Activated CD8-positive, alpha-beta memory T cell treated with anti-CD3 and anti-CD28 coated beads for 1 hour (primary cell): ENCODE measurements at places on chromosomes 12 and 14.

- DNase-seq: no peak
Measured at GRCh38 chr14:57687416-57687815, 178.5 kb downstream of the SLC35F4 start.

DNA sequence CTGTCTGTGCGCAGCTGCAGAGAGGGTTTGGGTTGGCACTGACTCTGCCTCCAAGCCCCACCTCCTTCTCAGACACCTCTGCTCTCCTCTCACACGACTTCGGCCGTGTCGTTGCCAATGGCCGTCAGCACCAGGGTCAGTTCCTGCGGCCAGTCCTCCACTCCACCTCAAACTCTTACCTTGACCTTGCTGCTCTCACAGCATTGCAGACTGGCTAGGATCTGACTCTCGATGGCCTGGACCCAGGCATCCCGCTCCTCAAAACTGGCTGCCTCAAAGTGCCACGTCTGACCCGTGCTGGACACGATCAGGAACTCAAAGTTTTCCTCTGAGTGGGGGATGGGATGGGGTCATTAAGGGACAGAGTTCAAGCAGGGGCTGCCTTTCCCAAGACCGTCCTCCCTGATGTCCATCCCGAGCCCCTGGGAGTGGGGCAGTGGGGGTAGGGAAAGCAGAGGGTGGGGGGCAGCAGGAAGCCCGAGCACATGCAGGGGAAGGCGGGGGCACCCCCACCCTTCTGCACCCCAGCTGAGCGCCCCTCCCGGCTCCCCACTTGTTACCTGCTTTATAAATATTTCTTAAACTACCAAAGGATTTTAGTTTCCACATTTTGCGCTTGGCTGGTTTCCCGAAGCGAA lies 10.7 kb downstream of the AGAP2 start:
- no peak for DNase-seq

DNA sequence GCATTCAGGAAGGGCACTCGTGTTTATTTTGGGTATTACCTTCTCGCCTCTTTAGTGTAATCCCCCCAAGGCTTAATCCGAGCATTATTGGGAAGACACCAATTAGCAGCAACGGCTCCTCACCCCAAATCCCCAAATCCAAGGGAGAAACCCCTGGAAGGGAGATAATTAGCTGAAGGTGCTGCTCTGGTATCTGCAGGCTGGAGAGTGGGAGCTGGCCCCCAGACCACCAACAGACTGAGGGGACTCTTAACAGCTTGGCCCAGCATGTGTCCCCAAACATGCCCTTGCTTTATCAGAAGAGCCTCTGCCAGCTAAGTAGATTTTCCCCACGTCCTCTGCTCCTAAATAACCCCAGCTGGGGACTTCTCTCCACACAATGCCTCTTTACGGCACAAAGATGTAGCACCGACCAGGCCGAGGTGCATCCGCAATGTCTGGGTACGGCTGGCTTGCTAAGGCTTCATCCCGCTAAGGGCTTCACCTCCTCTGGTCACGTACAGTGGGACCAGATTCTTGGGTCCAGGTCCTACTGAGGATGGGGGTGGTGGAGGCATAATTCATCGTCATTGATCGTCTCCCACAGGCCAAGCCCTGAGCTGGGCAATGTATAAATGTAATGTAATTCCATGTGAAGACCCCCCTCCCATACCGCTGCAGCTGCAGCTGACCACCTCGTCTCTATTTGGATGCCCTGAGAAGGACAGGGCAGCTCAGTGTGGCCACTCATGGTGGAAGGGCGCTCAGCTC lies 123.7 kb upstream of the GSC start:
- DNase-seq: no peak

- DNase-seq: no peak
Measured at GRCh38 chr14:36423430-36423829, 96.6 kb downstream of the NKX2-1 start.

DNA sequence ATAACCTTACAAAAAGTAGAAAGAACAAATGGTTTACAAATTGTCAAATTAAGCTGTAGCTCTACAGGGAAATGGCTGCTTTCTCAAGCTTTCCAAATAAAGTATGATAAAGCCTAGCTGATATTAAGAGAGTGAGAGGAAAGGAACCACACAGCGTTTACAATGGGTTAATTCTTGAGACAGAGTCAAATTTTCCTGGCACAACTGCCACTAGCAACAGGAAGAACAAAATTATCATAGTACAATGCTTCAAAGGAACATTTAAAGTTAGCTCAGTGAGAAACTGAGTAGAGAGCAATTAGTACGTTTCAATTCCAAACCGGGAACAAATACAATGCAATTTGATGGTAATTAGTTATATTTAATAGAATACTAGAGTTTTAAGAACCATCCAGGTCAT lies 116.0 kb downstream of the PPP1R12A start:
- no peak for DNase-seq

DNA sequence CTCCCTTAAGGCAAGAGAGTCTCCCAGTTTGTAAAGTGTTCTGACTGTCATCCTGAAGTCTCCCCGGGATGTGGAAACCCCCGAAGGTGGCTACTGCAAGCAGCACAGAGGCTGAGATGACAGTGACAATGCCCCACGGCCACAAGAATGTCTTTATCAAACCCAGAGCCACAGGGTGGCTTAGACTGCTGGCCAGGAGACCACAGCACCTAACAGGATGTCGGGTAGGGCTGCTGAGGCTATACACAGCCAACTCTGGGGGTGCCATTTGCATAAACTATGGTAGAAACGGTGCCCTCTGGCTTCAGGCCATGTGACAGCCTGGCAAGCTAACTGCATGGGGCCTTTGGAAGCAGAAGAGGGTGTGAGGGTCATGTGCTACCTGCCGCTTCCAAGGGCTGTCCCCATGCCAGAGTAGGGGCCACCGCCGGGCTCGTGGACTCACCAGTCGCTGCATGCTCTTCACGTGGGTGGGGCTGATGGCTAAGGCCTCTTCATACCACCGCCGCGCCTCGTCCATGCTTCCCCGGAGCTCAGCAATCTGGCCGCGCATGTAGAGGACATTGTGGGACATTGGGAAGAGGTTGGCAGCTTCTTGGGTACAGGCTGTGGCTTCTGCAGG lies 180.9 kb downstream of the CALM1 start:
- no peak for DNase-seq

- no peak for DNase-seq
Measured at GRCh38 chr14:62807636-62808035, 237.6 kb downstream of the KCNH5 start.

- no peak for DNase-seq
Measured at GRCh38 chr12:91986084-91986483, 159.6 kb downstream of the BTG1 start.

DNA sequence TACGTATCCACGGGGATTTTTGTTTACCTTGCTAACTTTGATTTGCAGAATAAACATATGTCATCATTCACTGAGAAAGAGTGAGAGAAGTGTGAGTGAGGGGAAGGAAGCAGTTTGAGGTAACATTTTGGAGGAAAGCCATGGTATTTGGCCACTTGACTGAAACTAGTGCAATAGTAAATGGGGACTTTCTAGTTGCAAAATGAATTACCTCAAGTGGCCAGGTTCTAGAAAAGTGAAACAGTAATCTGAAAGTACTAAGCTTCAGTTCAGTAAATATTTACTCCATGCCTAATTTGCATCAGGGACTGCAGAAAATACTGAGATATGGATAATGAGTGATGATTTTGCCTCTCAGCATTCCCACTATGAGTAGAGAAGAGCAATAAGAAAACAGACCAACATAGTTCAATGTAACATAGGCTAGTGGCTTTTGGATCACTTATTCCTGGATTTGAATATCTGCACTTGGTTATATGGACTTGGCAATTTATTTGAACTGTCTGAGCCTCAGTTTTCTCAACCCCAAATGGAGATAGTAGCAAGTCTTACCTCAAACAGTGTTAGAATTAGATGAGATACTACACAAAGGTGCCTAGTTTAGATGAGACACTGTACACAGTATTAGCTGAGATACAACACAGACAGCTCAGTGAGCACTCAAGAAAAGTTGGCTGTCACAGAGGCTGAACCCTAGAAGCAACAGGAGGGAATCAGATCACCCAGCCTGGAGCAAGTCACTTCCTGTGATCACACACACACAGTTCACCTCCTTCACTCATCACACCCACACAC lies 439.1 kb downstream of the NPAS3 start:
- no peak for DNase-seq

GRCh38 chr12:72270246-72270645 lies 1.9 kb upstream of the TRHDE start:
- no peak for DNase-seq

GRCh38 chr14:85416771-85417170 lies 113.2 kb upstream of the FLRT2 start:
- DNase-seq: no peak

DNA sequence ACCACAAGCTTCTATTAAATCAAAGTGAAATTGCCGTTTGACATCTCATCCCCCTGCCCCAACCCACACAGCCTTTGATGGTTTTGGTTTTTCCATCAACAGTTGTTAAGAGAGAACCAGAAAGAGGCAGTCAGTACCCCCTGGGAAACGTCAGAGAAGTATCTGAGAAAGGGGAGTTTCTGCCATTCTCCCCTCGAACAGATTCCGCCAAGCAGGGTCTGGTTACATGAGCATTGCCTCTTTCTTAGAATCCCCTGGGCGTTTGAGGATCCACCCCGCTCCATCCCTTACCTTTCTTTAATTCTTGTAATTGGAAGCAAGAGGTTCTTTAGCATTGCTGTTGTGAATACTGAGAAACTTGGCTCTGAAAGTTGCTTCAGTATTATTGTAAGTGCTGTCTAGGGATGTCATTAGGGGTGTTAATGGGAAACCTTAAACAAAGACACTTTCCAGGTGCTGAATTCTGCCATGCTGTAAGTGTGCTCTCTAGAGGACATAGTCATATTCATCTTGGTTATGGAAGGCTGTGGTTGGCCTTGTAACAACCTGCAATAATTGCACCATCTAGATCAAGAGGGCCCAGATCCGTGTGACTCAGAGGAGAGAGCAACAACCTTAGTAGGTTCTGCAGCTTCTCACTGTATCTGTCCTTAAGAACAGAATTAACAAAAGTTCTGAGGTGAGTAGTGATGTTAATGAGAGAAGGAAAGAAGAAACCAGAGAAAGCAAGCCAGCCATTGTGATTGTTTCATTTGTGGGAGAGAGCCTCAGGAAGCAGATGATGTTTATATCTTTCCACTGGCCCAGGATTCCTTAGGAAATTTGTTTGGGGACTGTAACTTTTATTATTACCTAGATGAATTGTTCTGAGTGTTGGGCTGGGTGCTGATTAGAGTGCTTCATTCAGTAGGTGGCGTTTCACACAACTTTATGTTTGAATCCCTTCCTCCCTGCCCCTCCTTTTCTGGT lies 9.0 kb downstream of the TMBIM6 start:
- DNase-seq: no peak

- no peak for DNase-seq
Measured at GRCh38 chr14:80699861-80700260, 241.7 kb downstream of the CEP128 start.
